ENCODE measurements at places on chromosomes 7 and 10.

GRCh38 chr7:80721883-80722615 is 83.6 kb downstream of the CD36 start:
- no peak for DNase-seq

DNA sequence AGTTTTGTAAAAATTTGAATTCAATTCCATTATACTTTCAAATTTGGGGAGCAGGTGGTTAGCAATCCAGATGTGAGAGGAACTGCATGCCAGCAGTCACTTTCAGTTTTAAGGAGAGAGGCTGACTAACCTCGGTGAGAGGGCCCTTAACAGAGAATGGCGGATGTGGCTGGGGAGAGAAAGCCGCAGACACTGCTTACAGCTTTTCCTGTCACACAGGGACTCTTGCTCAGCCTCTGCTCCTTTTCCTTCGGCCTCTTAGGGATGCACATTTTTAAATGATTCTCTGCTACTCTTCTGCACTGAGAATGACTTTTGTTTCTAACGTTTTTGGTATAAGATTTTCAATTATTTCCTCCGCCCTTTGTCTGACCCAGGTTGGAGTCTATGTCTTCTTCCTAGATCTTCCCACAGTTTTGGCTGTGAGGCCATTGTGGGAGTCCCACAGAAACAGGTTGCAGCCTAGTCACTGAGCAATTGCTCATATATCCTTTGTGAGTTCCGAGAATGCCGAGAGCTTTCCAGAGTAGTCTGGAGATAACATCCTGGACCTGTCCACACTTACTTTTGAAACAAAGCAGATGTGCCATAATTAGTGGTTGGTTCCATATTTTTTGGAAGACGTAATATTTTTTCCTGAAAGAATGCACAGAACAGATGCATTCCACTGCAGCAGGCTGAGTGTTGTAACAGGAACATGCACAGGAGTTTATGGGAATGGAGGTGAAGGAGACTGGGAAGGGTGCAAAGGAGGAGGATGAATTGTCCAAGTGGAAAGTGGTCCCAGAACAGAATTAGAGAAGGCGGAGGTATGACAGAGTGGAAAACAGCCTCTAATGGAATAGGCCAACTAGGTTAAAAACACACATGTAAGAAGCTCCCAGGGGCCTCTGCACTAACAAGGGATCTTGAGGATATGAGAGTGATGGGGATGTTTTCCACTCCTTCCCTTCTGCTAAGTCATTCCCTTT is 168.0 kb upstream of the ZNF32 start:
- no peak for DNase-seq

- no peak for DNase-seq
Observed at GRCh38 chr10:106043863-106044262, 1120.6 kb downstream of the SORCS1 start.

- no peak for DNase-seq
Observed at GRCh38 chr10:78278058-78278404, 244.4 kb downstream of the RPS24 start.

GRCh38 chr10:124464028-124464965 is 2.7 kb downstream of the LHPP start:
- DNase-seq = no peak

DNA sequence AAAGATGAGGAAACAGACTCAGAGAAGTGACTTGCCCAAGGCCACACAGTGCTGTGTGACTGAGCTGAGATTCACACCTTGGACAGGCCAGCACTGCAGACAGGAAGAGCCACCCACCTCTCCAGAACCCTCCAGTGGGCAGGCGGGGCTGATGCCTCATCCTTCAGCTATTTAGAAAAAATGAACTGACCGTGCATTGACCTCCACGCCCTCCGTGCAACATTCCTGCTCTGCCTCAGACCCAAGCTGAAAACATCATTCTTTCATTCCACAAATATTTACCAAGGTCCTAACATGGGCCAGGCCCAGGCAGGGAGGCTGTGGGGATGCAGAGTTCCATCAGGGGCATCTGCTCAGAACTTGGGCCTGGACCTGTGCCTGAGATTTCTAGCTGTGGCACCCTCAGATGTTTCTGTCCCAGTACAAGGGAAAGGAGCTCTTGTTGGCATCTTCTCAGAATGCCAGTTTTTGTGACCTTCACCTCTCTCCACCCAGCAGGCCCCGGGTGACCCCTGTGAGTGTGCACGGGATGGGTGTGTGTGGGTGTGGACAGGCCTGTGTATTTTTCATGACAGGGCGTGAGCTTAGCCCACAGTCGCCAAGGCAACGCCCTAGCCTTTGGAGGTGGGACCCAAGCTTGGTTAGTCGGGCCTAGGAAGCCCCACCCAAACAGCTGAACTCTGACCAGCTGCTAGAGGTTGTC is 6.5 kb downstream of the VSIR start:
- no peak for DNase-seq

DNA sequence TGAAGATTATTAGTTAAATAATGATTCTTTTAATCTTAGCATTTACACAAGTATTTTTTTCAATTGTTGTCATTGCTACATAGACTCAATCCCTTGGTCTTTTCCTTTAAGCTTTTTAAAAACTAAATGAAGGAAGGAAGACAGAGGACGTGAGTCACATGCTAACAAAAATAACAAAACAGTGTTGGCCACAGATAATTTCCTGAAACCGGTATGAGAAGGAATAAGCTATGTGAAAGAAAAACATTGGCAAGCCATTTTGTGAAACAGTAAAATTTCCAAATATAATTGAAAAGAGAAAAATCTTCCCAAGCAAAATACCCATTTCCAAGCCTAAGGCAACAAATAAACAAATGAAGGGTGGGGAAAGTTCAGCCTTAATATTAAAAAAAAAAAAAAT is 223.0 kb downstream of the AHR start:
- DNase-seq = no peak

DNA sequence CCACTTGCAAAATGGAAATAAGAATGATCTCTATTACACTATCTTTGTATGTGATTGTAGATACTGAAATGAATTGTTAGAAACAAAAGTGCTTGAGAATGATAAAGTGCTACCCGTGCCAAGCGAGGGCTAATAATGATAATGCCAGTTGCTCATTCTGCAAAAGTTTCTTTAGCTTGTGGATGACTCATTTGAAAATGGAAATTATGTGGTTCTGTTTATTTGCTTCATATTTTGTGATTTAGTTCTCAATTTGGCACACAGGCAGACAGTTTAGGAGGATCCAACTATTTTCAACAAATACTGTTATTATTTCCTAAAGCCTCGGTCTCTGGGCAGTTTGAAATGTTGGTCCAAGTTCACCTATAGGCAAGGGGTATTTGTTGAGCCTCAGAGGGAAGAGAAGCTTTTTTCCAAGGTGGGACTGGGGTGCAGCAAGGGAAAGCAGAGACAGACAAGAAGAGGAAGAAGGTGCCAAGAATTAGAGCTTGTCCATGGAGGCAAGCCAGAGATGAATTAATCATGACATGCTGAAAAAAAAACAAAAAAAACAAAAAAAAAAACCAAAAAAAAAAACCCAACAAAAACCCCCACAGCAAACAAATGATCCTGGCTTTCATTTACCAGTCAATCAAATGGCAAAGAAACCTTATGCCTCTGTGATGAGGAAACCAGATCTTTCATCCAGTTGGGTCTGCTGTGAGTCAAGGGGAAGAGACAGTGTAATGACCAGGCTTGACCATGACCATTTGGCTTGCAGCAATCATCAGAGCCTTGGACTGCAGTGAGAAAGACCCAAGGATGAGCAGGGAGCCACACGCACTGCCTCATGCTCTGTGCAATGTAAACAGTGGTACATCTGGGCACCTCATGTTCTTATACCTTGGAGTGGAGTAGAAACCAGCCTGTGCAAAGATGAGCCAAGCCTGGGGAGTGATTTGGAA is 285.0 kb upstream of the HABP2 start:
- no peak for DNase-seq

DNA sequence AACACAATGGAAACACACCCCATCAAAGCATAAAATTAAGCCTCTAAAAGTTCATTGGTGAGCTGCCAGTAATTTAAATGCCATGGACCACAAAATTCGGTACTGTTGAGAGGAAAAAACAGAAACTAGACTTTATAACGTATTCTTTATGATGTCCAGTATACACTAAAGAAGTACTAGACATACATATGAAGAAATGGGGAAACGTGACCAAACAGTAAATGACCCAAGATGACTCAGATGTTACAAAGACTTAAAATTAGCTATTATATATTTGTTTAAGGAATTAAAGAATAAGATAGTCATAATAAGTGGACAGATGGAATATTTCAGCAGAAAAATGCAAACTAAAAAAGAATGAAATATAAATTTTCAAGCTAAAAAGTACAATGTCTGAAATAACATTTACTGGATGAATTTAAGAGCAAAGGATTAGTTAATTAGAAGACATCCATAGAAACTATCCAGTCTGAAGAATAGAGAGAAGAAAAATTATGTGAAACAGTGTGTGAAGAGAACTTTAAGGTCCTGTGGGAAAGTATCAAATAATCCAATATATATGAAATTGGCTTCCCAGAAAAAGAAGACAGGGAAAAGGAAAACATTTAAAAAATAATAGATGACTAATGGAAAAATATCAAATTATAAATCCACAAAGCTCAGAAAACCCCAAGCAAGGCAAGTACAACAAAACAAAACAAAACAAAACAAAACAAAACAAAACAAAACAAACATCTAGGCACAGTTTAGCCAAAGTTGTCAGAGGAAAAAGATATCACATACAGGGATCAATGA is 69.4 kb downstream of the SAMD9 start:
- DNase-seq = no peak

DNA sequence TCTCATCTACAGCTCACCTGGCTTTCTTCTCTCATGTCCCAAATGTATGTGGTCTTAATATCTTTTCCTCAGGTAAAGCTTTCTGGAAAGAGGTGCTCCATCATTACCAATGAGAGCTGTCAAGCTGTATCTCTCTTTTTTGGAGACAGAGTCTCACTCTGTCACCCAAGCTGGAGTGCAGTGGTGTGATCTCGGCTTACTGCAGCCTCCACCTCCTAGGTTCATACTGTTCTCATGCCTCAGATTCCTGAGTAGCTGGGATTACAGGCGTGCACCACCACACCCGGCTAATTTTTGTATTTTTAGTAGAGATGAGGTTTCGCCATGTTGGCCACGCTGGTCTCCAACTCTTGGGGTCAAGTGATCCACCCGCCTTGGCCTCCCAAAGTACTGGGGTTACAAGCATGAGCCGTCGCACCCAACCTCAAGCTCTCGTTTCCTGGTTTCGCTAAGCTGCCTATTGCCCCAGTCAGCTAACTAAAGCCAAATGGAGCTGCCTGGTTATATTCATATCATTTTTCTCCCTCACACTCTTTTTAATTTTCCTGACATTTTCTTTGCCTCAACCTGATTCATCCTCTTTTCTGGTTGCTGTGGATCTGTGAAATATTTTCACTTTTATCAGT is 60.5 kb downstream of the SUFU start:
- DNase-seq = no peak

GRCh38 chr10:121624836-121625486 is 26.7 kb upstream of the FGFR2 start:
- no peak for DNase-seq

DNA sequence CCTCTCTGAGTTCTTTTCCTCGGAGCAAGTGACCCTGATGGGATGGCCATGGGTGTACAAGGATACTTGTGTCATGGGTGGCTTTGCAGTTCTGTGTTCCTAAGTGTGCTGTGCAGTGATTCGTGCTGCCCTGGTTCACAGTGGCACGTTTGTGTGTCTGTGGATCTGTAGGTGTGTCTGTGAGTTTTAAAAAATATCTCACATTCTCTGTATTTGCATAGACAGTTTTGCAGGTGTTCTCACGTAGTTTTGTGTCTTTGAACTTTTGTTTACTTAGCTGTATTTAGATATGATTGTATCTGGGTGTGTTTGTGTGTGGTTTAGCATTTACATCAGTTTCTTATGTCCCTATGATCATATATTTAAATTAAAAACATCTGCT is 3.7 kb downstream of the ZNF775 start:
- DNase-seq = no peak

GRCh38 chr7:26696161-26696560 is 168.2 kb downstream of the SKAP2 start:
- DNase-seq = no peak

DNA sequence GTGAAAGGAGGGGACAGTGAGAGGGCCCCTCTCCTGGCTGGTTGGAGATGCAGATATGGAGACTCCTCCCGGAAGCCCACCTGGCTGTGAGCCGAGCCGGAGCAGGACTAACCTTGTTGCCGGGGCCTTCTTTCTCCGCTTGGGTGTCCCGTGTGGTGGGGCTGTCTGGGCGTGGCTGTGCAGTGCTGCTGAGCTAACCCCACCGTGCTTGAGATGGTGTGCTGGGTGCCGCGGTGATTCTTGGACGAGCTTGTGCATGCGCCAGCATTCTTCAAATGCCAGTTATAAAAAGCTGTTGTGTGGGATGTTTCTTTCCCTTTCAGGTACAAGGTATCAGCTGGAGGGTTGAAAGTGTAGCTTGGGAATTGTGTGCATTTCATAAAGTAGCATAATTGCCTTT is 48.8 kb downstream of the DAGLB start:
- no peak for DNase-seq

GRCh38 chr10:88456730-88457129 is 126.4 kb downstream of the RNLS start:
- DNase-seq = no peak

DNA sequence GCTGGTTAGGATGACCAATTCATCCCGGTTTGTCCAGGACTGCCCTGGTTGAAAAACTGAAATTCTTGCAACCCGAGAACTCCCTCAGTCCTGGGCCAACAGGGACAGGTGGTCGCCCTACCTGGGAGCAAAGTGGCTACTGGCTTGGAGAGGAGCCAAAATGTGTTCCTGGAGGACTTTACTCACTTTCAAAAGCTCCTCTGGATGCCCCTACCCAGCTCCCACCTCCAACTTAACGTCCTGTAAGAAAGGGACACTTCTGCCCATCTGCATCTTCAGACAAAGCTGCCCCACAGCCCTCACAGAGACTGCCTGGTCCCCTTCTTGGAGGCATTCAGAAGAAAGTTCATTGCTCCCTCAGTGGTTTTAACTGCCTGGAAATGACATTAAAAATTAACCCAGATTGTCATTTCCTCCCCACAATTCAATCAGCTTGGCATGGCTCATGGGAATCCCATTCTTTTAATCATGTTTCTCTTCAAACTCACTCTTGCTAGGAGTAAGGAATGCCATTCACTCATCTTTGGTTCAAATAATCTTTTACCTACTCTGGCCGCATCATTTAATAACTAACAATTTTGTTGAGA is 24.0 kb upstream of the HSPA12A start:
- DNase-seq = no peak

- no peak for DNase-seq
Observed at GRCh38 chr10:53899463-53900160, 901.4 kb downstream of the PCDH15 start.

- DNase-seq = no peak
Observed at GRCh38 chr10:117239721-117240620, 943 bp upstream of the SLC18A2 start.

DNA sequence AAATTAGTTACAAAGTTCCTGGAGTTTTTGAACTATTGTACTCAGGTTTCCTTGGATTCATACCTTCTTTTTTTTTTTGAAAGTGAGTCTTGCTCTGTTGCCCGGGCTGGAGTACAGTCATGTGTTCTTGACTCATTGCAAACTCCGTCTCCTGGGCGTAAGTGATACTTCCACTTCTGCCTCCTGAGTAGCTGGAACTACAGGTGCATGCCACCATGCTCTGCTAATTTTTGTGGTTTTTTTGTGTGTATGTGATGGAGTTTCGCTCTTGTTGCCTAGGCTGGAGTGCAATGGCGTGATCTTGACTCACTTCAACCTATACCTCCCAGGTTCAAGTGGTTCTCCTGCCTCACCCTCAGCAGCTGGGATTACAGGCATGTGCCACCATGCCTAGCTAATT is 22.3 kb downstream of the MCM10 start:
- DNase-seq = no peak
